Kidney (tissue), 22 donors: ENCODE measurements at places on chromosomes 12 and 14.

- no peak for DNase-seq
Measured at GRCh38 chr12:69653703-69654102, 43.0 kb upstream of the LRRC10 start.

GRCh38 chr12:6336079-6336888, 5.6 kb downstream of the TNFRSF1A start:
- peak; percentile 96 for DNase-seq

DNA sequence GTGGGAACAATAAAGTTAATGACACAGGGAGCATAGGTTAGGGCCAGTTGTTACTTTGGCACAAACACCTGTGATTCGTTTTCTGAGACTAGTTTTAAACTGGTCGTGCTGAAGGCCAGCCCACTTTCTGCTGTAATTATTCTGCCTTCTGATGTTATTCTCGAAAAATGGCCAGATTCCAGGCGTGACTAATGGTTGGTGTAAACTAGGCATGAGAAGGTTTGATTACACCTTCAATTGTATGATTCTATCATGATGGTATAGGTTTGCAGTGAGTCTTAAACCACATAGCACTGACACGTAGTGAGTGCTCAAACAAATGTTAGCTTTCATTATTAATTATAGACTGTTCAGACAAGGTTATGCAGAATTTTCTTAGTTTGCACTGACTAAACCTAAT, 39.0 kb downstream of the CKB start:
- DNase-seq: peak; percentile 49

- no peak for DNase-seq
Measured at GRCh38 chr12:132137483-132138125, 6.5 kb downstream of the DDX51 start.

DNA sequence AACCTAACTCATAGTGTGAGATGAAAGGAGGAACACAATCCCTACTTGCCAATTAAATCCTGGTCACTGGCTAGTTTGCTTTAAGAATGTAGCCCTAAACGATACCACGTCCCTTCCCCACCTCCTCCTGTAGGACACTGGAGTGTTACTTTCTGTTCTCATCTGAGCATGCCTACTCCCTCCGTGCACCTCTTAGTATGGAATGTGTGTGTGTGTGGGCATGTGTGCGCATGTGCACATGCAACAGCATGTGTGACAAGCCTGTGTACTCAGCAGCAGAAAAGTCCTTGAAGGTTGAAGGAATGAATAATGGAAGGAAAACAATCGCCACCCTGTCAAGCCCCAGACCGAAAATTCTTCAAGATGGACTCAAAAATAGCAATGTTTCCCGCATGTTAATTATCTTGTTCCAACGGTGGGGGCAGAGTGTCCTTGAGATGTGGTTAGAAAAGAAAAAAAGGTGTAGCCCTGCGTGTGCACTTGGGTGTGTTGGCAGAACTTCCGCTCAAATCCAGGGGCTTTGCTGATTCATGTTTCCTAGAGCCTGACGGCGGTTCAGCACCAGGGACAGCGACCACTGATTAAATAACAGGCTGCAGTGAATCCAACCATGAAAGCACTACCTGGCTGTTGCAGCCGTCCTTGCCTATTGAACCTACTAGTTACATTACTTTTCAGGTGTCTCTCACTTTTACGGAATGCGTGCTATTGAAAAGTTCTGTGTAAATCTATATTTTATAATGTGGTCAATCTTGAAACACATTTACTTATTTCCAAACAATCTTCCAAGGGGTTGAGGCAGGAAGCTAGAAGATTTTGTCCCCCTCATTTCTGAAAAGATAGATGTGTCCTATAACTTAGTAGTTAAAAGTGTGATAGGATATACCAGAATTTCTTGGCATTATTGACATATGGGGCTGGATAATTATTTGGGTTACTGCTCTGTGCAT, 79.8 kb downstream of the SRRM4 start:
- DNase-seq: peak; percentile 82

DNA sequence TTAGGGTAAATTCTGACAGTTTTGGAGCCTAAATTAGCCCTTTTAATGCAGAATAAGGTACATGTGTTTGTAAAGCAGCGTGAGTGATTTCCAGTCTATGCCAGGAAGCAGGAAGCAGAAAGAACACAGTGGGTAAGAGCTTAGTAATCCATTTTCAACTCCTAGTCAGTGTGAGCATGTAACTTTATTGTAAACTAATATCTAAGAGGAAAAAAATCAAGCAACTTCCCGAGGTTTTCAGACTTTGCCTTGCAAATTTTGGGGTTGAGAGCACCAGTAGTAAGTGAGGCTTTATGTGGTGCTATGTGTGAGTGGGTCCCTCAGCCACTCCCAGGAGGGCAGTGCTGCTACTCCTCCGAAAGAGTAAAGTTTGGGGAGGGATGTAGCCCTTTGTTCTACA, 2.9 kb downstream of the CIPC start:
- no peak for DNase-seq

GRCh38 chr12:24138041-24138440, 188.6 kb upstream of the SOX5 start:
- DNase-seq: no peak

- DNase-seq: no peak
Measured at GRCh38 chr14:32846821-32847365, 91.8 kb upstream of the NPAS3 start.
